ENCODE measurements at places on chromosomes 2 and 18.
A peak's percentile ranks its signal among the peaks of the same experiment; 100 is the strongest.

- DNase-seq: no peak
Observed at GRCh38 chr2:174171686-174172445, 76.5 kb downstream of the OLA1 start.

- no peak for DNase-seq
Observed at GRCh38 chr18:61910101-61910500, 17.3 kb upstream of the RNF152 start.

DNA sequence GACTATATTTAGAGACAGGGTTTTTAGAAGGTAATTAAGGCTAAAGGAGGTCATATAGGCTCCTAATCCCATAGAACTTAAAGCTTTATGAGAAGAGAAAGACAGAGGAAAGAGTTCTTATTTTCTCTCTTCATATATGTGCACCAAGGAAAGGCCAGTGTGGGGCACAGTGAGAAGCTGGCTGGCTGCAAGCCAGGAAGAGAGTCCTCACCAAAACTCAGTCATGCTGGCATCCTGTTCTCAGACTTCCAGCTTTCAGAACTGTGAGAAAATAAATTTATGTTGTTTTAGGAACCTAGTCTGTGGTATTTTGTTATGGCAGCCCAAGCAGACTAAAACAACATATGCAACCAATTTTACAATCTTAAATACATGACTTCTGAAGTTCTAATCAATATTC, 31.5 kb upstream of the ATIC start:
- no peak for DNase-seq

GRCh38 chr2:143252138-143252907, 123.1 kb downstream of the ARHGAP15 start:
- DNase-seq: no peak

GRCh38 chr18:2935438-2936192, 77.3 kb downstream of the LPIN2 start:
- DNase-seq: no peak

- no peak for DNase-seq
Observed at GRCh38 chr2:129467941-129468340, 511.5 kb upstream of the RAB6C start.

DNA sequence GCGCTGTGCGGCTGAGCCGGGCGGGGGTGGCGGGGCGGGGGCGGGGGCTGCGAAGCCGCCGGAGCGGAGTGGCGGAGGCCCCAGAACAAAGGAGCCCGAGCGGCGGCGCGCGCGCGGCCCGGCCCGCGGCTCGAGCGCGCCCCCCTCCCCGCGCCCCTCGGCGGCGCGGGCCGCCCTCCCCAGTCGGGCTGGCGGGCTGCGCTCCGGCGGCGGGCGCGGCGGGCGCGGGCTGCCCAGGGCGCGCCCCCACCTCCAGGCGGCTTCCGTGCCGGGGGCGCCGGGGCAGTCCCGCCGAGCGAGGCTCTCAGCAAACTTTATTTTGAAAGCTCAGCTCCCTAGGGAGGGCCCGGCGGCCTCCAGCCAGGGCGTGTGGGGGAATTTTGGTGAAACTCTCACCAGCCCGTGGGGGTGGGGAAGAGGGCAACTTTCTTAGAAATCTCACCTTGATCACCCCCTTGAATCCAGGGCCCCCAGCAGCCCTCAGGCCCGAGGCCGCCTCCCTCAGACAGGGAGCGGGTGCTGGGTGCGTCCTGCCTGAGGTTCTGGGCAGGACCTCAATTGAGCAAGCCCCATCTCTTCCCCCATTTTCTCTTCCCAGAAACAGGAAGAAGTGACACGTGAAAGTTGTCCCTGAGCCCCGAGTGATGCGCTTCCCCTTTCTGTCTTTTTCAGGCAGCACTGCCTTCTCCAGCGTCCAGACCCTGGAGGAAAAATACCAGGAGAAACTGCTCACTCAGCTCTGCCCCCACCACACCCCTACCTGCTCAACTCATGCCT, 786 bp downstream of the TET3 start:
- DNase-seq: peak; percentile 68

DNA sequence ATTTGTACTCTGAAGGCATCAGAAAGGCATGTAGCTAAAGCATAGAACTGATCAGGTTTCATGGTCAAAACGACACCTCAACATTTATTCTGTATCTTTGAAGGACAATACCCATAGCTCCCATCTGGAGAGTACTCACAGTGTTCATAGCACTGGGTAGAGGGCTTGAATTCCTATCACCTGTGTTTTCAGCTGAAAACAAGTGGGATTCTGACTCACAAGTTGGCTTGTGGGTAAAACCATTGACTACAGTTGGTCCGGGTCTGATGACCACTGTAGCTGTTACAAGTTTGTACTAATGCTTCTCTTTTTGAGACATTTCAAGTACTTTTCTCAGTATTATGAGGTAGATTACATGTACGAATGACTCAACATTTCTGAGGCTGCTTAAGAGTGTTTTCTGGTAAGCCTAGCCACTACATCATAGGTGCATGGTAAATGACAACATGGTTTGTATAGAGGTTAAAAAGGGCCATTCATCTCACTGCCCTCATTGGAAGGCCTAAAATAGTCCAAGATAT, 68.6 kb upstream of the PELI1 start:
- no peak for DNase-seq

- DNase-seq: peak; percentile 75
Observed at GRCh38 chr2:159497256-159497655, 119.1 kb downstream of the BAZ2B start.

DNA sequence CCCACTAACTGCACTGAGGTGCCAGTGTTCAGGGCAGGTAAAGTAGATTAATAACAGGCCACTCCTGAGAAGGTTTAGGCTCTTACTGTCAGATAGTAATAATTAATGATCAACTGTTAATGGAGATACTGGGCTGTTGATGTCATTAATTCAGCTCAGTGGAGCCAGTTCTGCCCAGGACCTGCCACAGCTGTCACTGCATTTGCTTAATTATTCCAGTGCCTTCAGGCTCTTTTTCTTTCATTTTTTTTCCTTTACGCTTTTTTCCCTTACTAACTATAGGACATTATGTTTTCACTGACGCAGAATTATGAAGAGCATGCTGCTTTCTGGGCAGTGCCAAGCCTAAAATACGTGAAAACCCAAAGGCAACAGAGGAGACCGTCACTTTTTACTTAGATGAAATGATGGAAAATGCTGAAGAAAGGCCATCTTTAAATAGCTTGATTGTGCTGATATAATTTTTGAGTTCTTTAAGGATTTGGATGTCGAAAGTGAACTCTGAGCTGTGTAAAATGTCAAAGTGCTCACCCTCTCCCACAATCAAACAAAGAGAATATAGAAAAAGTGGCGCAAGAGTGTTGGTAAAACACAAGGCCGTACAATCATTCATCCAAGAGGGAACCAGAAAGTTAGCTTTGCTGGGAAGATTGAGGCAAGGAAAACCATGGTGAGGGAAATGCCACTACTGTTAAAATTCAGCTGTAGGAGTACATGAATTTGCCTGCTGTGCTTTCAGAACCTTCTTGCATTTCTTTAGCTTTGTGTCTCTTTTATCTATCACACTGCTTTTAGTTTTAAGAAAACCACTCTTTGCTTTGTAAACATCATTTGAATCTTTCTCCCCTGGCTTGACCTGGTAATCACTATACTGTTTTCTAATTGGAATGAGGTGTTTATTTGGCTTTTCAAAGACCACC, 192.0 kb upstream of the ZEB2 start:
- DNase-seq: peak; percentile 14

- peak; percentile 7 for DNase-seq
Observed at GRCh38 chr2:154368153-154368552, 330.3 kb upstream of the KCNJ3 start.

DNA sequence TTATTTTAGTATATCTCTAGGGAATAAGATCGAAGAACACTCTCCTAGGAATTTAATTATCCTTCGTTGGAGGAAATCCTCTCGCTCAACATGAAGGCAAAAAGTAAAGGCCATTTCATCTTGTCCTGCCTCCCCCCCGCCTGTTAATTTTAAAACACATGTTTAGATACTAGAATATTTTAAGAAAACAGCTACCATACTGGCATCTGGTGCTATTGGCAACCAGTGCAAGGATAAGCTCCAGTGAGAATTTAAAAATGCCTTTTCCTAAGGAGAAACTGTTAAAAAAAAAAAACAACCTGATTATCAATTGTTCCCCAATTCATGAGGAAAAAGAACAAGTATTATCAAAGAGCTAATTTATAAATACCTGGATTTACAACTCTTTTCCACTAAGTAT, 864.7 kb downstream of the NRXN1 start:
- DNase-seq: no peak

DNA sequence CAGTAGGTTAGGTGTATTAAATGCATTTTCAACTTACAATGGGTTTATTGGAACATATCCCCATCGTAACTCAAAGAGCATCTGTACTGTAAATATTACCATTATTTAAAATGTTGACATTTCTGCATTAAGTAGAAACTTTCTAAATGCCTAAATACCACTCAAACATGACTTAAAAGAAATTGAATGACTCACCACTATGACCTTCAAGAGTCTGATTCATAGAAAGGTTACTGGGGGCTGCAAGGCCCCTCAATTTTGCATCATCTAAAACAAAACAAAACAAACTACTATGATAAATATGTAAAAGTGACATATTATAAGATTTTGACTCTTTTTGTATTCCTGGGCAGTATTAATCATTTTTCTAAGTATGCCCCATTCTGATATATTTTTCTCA, 7.6 kb downstream of the WDR35 start:
- DNase-seq: no peak

DNA sequence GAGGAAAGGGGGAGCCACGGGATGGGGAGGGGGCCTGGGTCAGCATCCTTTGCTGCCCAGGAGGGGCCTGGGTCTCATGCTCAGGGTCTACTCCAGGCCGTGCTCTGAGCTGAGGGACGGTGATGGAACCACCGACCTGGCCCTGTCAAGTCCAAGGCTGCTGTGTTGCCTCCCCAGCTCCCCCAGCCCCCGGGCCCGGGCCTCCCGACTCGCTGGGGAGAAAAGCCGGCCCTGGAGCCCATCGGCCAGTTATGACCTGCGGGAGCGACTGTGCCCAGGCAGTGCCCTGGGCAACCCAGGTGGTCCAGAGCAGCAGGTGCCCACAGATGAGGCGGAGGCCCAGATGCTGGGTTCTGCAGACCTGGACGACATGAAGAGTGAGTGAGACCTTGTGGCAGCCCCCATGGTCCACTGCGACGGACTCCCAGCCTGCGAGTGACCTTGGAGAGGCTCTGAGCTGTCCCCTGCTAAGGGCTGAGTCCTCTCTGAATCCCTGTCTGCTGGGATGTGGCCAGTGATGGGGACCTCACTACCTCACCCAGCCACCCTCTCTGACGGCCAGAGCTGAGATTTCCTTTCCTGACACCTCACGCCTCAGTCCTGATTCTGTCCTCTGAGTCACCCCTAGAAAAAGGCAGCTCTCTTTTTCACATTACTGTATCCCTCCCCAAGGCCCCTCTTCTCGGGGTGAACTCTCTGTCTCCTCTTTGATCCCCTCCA, 2.7 kb downstream of the SLC4A3 start:
- no peak for DNase-seq

DNA sequence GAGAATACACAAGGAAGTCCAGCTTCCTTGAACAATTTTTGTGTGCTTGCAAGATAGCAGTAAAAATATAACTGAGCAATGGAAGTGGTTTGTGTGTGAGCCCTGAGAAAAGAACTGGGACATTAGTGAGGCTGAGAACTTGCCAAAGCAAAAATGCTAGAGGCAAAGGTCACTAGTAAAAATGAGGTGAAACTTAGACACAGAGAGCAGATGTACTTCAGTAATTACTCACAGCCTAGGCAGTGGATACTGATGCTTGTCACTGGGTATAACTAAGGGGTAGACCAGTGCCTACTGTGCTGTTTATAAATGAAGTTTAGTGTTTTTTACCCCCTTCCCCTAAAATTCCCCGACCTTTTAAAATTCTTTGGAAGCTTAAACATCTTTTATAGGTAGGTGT, 450.1 kb downstream of the LPIN1 start:
- peak; percentile 22 for DNase-seq

DNA sequence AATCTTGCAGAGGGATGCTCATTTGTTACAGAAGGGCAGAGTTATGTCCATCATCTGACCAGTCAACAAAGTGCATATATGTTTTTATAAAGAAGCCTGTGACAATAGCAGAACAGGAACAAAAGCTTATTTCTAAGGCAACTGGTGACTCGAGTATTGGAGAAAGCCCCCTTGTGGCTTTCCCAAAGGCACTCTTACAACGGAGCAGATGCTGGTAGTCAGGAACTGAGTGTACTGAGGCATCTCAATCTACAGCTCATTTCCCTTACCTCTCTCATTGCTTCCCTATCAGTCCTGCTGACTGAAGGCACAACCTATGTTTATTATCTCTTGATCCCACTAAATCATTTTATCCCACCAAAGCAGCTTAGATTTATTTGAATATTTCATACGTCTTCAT, 557.1 kb upstream of the CHAC2 start:
- no peak for DNase-seq

DNA sequence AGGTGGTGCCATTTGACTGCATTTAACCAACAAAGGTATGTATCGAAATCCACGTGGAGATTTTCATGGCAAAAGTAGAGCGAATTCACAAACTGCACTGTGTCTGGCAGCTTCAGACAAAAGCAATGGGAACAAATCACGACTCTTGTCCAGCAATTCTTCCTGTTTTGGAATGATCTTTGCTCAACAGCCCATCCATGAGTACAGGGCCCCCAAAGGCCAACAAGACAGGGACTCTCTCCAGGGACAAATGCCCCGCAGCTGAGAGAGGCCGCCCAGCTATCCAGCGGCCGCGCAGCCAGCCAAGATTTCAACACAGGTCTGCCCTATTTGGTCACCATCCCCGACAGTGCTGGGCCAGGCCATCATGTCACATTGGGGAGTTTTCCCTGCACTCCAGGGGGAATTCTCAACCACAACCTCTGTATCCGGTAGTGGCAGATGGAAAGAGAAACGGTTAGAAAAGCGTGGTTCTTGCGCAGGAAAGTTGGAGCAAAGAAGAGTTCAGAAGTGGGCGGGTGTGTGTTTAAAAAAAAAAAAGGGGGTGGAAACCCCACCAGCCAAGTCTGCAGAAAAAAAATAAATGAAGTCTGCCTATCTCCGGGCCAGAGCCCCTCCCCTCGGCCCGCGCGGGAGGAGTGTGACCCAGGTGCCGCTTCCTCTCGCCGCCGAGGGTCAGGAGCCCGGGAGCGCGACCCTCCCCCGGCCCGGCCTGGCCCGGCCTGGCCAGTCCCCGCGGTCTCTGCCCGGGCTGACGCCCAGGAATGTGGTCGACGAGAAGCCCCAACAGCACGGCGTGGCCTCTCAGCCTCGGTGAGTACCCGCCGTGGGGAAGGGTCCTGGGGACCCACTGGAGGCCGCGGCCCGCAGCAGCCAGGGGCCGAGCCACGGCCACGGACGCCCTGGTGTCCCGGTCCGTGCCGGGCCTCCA, at the start of gene GYPC:
Gene GYPC (plus strand): TSS at position 659 of the 931 bp plus-strand sequence. CDS start 106 bp downstream, at position 765.
- DNase-seq: peak; percentile 89

GRCh38 chr2:192443831-192444230, 249.1 kb upstream of the TMEFF2 start:
- peak; percentile 88 for DNase-seq

DNA sequence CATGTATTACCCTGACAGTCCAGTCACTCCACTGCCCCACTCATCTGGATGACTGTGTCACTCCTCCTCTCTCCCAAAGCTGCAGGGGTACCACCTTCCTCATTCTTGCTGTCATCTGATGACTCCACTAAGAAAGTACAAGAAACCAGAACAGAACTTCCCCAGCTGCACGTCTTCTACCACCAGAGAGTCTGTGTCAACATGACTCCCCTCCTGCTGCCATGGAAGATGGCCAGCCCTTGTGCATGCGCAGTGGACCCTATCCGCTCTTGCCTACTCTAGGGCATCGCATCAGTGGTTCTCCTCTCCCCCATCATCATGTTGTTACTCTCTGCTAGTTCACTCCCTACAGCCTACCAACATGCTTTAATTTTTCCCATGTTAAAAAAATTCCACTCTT, 14.5 kb upstream of the ST8SIA3 start:
- no peak for DNase-seq

Measured in muscle of leg (tissue), 16 donors.